ENCODE measurements at places on chromosomes 16 and 17.

DNA sequence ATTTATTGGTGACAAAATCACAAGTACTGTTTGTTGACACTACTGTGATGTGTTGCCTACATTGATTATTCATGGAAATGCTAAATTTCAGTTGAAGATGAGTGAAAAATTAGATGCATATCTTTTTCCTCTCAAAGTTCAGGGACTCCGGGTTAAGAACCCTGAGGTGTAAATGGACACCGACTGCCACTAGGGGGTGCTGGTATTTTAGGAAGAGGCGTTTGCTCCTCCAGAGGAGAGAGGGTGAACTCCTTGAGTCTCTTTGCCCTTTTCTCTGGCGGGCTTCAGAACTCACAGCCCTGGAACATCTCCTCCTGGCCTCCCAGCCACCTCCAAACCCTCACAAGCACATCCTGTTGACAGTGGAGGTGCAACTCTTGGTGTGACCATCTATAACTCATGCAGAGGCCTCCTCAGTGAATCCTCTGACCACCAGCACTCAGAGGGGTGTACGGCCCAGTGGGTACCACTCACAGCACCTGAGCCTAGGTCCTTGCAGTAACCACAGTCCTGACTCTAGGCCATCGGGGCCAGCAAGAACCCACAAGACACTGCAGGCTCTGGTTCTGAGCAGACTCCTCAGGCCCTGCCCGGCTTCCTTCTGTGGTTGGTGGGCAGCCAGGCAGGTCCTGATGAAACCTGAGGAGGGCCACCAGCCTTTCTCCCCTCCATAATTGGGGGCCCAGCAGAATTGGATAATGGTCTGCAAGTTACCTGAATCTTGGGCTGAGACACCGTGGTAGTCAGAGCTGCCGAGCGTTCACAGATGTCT lies 26.2 kb upstream of the PIK3R5 start:
- ATAC-seq, result peak; percentile 63

DNA sequence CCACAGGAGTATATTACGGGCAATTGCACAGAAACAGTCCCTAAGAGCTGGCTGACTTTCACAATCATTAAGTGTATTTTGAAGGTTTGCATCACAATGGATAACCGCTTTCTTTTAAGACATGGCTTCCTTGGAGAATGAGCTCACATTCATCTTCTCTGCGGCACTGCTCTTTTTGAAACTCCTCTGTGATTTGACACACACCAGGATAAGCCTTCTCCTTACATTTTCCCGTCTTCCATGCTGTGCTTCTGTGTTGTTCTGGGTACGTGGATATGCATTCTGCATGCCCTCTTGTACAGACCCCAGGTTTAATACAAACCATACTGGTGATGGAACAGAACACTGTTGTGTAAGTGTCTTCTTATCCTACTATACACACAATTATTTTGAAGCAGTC lies 89.5 kb upstream of the METRNL start:
- ATAC-seq, result no peak

DNA sequence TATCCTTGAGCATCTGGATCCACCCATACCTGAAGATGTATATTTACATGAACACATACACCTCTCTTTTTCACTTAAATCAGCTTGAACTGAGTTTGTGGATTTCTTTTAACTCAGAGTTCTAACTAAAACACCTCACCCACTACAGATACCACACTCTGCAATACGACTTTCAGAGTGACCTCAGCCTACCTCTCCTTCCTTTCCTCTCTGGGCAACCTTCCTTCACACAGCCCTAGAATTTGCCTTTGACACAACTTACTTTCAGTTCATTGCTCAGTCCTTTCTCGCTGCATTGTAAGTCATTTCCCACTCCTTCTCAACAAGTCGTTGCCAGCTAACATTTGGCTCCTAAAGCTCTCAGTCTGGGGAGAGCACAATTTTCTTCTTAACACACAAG lies 151.9 kb upstream of the IRX3 start:
- no peak for ATAC-seq

- no peak for ATAC-seq
Observed at GRCh38 chr17:80359422-80360110, 55.4 kb upstream of the ENDOV start.

GRCh38 chr16:87993901-87994300 lies 42.7 kb downstream of the BANP start:
- ATAC-seq, result no peak

GRCh38 chr16:85777583-85778310 lies 21.6 kb downstream of the EMC8 start:
- ATAC-seq, result peak; percentile 78

- ATAC-seq, result no peak
Observed at GRCh38 chr17:36943250-36944191, 5.2 kb upstream of the AATF start.

DNA sequence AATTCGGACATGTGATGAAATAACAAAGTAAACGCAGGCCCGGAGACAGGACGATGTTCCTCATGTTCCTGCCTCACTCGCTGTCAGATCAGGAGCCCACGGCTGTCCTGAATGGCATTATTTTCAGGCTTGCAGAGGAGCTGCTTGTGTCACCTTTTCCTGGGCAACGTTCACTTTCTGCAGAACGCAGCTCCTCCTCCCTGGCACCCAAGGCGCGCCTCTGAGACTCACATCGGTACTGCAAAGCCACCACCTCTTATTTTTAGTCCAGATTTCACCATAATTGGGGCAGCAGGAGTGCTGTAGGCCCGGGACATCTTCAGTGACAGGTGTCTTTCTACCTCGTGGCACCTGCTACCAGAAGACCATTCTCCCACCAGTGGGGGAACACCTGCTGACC lies 8.0 kb upstream of the C16orf96 start:
- no peak for ATAC-seq

GRCh38 chr17:71052971-71053370 lies 883.6 kb downstream of the KCNJ2 start:
- no peak for ATAC-seq

GRCh38 chr16:86104537-86105048 lies 205.6 kb downstream of the IRF8 start:
- no peak for ATAC-seq

GRCh38 chr17:2799653-2800052 lies 3.4 kb downstream of the RAP1GAP2 start:
- no peak for ATAC-seq

DNA sequence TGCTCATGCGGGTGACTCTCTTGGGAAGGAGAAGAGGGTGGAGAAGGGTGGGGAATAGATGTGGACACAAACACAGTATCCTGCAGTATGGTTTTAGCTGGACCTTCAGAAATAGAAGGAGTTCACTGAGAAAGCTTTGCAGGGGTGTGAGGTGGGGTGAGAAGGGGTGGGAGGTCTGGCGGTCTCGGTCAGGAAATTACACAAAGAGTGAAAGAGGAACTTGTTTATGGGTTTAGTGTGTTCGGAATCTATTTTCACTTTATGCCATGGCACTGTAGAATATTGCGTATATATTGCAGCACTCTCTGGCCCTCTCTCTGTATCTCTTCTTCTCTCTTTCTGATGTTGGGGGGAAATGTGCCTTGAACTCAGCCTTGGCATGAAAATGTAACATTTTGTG lies 148.2 kb upstream of the GOT2 start:
- no peak for ATAC-seq

DNA sequence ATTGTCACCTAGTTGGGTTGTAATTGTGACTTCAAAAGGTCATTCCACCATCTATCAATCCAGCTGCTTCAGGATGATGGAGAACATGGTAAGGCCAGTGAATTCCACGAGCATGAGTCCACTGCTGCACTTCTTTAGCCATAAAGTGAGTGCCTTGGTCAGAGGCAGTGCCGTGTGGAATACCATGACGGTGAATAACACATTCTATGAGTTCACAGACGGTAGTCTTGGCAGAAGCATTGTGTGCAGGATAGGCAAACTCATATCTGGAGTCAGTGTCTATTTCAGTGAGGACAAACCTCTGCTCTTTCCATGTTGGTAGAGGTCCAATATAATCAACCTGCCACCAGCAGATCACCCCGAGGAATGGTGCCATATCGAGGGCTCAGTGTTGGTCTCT lies 650.9 kb downstream of the KCNJ2 start:
- no peak for ATAC-seq

DNA sequence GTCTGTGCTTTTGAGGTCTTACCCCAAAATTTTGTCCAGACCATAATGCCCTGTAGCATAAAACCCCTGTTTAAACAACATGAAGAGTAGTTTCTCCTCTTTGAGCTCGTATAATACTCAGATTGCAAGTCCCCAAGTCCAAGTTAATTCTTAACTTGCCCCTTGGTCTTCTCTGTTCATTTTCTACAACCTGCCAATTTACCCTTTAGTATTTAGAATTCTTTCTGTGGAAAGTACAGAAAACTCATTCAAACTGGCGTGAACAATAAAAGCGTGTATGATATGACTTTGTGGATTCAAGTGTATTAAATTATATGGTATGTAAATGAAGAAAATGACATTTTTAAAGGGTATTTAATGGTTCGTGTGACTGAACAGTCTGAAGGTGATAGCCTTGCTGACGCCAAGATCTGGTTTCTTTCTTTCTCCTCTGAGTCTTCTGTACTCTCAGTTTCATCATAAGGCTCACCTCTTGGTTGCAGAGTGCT lies 185.6 kb downstream of the PRKCA start:
- no peak for ATAC-seq

- ATAC-seq, result peak; percentile 30
Observed at GRCh38 chr17:39753514-39754160, 15.9 kb downstream of the GRB7 start.

DNA sequence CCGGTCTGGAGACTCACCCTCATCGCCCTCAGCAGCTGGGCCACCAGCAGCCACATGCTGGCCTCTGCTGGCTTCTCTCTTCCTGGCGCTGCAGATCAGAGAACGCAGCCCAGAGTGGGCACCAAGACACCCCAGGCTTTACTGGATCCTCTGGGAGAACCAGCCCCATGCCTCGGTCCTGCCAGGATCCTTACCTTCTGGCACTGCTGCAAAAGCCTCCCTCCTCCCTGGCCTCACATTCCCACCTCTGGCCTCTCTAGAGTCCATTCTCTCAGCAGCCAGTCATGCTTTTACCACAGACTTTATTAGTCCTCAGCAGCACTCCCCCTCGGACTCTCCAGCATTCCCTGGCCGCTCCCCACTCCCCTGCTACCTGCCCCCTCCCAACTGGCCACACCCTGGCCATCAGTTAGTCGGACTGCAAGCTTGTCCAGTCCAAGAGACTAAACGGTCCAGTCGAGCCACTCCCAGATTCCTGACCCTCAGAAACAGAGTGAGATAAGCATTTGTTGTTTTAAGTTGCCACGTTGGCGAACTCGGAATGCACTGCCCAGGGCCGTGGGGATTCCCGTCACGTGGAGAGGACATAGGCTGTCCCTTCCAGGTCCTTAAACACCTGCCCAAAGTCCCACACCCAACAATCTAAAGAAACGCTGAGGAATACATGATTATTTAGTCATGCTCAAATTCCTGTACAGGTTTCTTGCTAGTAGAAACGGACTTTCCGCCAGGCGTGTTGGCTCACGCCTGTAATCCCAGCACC lies 5.9 kb upstream of the SPG7 start:
- ATAC-seq, result peak; percentile 57

DNA sequence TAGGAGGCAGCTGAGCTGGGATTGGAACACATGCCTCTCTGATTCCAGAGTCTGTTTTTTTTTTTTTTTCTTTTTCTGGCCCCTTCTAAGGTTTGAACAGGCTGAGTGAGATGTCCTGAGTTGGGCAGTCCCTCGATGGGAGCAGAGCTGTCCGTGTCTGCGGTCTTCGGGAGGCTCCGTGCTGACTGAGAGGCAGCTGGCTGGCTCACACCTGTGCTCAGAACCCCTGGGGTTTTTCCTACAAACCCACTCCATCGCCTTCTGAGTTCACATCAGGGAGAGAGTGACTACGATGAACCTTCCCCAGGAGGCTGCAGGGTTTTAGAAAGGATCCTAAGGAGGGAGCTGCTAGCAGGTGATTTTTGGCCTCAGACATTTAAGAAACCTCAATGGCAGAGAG lies 92.5 kb downstream of the IRF8 start:
- no peak for ATAC-seq

GRCh38 chr16:73064212-73064993 lies 16.5 kb upstream of the ZFHX3 start:
- peak; percentile 65 for ATAC-seq

DNA sequence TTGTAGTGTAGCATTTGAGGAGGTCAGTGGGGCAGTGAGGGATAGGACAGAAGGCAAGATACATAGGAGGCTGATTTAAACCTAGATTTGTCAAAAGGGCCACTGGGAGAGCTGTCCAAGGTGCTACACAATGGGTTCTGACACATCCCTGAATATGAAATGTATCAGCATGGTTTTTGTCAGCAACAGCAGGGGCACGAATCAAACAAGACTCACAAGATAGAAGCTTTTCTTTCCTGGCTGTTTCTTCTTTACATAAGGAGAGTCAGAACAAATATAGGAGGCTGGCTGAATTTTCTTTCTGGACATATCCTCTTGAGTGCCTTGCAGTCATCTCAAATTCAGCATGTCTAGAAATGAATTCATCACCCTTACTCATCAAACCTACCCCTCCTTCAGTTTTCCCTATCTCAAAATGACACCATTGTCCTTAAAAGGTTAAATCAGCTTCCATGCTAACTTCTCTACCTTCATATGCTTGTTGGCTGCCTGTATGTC lies 130.5 kb downstream of the NPIPB5 start:
- ATAC-seq, result no peak

- no peak for ATAC-seq
Observed at GRCh38 chr17:63082273-63082861, 116.3 kb downstream of the TANC2 start.

GRCh38 chr16:4402439-4403132 lies 13.8 kb downstream of the CORO7 start:
- peak; percentile 85 for ATAC-seq

DNA sequence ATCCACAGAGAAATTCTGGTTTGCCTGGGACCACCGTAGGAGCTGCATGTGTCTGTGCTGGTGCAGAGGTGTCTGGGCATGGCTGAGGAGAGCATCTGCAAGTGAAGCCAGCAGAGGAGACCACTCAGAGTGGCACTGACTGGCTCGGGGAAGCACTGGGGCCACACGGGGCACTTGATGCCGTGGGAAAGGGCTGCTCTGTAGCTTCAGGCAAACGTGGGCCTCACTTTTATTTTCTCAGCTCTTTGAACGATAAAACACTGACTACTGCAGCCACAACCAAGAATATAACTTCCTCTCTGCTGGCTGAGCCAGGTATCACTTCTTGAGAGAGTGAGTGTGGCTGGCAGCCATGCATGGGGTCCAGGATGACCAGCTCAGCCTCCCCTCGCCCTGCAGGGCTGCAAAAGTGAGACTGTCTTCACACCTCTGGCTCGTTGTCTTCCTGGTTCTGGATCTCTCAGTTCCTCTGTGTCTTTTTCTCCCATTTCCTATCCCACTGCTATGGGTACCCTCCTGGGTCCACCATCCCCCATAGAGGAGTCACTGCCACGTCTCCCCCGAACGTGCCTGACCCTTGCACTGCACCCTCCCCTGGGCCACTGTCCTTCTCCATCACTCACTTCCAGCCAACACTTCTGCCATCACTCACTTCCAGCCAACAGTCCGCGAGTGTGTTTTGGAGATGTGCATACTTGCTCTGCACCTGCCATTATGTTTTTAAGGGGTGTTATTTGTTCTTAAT lies 201.4 kb upstream of the CHMP6 start:
- no peak for ATAC-seq

DNA sequence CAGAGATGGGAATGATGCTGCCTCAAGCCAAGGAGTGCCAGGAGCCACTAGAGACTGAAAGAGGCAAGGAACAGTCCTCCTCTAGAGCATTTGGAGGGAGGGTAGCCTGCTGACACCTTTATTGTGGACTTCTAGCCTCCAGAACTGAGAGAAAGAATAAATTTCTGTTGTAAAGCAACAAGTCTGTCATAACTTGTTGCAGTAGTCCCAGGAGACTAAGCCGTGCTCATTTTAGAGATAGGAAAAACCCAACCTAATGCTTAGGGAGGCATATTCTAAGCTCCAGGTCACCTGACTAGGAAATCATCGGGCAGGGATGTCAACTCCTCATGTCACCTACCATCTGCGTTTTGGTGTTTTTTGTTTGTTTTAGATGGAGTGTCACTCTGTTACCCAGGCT lies 345.4 kb upstream of the EEF2KMT start:
- no peak for ATAC-seq
